ENCODE measurements at places on chromosomes 3 and 15.
A peak's percentile ranks its signal among the peaks of the same experiment; 100 is the strongest.

GRCh38 chr3:99834211-99834957 lies 16.7 kb downstream of the CMSS1 start:
- DNase-seq = no peak

DNA sequence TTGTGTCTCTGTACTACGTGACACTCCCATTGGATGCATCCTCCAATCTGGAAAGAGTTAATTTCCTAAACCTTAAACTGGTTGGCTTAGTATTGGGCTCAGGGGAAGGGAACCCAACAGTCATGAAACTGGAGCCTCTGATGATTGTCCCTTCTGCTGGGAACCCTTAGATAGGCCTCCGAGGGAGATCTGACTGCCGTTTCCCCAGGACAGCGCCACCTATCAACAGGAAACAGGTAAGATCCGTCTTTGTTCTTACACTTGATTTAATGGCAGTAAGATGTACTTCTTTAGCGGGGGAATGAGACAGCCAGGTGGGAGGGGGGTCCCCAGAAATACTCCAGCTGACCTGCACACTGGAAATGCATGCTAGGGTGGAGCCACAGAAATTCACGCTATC lies 1749.6 kb downstream of the SI start:
- no peak for DNase-seq

DNA sequence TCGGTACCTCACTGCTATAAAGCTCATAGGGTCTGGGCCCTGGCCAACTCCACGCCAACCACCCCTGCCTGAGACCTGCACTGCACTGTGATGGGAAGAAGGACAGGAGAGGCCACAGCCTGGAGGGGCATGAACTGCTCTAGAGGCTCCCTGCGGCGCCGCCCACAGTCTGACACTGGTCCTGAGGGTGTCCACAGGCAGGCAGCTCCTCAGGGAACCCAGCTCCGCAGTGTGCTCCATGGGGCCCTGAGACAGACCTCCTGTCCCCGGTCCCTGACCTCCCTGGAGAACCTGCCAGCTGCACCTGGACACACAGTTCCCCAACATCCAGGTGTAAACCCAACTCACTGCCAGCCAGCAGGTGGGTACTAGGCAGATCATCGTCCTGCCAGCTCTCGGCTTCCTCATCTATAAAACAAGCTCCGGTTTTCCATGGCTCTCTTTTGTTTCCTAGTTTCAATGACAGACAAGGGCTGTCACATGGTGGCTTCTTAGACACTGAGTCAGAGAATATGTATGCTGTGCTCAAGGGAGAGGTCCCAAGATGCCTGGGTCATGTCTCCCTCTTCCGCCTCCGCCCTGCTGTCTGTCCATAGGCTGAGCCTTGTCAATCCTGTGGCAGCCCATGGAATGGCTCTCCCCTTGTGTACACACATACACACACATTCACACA lies 5.1 kb upstream of the HAPLN3 start:
- DNase-seq = no peak

GRCh38 chr3:33579840-33580239 lies 138.2 kb downstream of the CLASP2 start:
- no peak for DNase-seq

GRCh38 chr3:165783383-165783782 lies 53.8 kb downstream of the BCHE start:
- DNase-seq = no peak

DNA sequence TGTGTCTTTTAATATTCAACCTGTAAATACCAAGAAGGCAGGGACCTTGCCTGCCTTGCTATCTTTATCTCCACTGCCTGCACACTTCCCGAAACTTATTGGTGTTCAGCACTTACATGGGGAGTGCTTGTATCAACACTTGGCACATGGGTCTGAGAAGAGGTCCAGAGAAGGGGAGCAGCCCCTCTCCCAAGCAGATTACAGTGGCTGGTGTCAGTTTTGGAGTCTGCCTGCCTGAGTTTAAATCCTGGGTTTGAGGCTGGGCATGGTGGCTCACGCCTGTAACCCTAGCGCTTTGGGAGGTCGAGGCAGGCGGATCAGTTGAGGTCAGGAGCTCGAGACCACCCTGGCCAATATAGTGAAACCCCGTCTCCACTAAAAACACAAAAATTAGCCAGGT lies 20.3 kb downstream of the MESD start:
- no peak for DNase-seq

GRCh38 chr3:79653266-79653830 lies 114.5 kb downstream of the ROBO1 start:
- no peak for DNase-seq

DNA sequence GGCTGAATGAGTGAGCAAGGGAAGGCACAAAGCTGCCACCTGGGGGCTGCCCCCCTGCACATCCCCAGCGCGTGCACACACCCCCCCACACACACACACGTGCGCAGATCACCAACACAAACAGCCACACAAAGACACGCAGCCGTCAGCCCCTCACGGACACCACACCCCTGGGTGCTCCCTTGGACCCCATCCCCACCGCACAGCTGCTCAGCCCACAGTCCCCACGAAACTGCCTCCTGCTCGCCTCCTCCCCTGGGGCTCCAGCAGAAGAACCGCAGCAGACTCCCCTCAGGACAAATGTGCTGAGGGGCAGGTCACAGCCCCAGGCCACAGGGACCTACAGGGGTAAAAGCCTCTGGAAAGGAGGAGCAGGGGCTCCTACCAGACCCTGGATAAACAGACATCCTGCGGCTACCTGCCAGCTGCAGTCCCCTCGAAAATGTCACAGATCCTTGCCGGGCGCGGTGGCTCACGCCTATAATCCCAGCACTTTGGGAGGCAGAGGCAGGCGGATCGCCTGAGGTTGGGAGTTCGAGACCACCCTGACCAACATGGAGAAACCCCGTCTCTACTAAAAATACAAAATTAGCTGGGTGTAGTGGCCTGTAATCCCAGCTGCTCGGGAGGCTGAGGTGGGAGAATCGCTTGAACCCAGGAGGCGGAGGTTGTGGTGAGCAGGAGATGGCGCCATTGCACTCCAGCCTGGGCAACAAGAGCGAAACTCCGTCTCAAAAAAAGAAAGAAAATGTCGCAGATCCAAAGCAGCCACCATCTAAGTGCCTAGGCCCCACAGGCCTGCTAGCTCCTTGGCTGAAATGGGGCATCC lies 6.5 kb downstream of the TWF2 start:
- no peak for DNase-seq

DNA sequence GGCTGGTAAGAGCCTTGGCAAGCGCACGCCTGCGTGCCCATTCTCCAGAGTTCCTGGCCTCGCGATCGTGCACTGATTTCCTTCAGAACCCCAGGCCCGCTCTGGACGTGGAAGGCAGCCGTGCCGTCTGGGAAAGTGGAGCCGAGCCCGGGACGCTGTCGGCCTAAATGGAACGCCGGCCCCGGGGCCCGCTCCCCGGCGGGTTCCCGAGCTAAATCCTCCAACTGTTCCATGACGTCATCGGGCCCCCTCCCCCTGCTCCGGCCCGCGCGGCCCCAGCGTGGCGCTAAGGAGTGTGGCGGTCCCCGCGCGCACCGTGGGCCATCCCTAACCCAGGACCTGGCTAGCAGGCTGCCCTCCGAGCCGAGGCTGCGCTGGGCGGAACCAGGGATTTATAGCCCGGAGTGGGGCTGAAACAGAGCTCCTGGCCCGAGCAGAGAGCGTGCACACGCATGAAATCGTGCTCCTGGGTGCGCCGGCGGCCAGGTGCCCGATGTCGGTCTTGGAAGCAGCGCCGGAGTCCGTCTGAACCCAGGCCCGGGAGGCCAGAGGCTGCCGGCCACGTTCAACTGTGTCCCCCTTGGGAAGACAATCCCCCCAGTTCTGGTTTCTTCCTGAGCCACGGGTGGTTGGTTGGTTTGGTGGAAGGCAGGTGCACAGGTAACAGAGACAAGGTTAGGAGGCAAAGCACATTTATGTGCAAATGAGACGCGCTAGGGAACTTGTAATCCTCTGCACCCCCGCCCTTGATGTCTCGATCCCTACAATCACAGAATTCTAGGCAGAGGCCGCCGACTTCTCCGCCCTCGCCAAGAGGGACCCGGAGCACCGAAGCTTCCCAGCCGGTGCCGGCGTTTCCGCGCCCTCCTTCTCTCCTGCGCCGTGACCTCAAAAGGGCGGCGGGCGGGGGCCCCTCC lies 84.9 kb upstream of the ETV5 start:
- peak; percentile 19 for DNase-seq

- no peak for DNase-seq
These were observed 202.6 kb downstream of the KLHL25 start for GRCh38 chr15:85592148-85592547.

DNA sequence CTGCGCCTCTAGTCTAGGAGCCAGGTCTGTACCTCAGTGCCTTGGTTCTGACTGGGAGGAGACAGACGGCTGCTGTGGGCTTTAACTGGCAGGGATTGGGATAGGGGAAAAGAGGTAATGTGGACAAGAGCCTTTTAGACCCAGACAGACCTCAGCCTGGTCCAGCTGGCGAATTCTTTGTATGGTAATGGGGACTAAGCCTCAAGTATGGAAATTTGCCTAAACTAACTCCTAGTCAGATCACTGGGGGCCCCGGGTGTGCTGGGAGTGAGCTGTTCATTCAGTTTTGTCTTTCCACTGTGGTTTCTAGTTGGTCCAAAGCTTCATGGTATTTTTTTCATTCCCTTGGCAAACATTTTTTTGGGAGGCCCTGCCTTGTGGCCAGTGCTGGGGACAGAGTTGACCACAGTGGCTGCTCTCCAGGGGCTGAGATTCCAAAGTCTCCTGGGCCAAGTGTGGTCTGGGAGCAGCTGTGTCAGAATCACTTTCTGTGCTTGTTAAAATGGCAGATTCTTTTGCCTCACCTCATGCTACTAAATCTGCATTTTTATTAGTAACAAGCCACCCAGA lies 261.4 kb upstream of the C2CD4B start:
- no peak for DNase-seq

DNA sequence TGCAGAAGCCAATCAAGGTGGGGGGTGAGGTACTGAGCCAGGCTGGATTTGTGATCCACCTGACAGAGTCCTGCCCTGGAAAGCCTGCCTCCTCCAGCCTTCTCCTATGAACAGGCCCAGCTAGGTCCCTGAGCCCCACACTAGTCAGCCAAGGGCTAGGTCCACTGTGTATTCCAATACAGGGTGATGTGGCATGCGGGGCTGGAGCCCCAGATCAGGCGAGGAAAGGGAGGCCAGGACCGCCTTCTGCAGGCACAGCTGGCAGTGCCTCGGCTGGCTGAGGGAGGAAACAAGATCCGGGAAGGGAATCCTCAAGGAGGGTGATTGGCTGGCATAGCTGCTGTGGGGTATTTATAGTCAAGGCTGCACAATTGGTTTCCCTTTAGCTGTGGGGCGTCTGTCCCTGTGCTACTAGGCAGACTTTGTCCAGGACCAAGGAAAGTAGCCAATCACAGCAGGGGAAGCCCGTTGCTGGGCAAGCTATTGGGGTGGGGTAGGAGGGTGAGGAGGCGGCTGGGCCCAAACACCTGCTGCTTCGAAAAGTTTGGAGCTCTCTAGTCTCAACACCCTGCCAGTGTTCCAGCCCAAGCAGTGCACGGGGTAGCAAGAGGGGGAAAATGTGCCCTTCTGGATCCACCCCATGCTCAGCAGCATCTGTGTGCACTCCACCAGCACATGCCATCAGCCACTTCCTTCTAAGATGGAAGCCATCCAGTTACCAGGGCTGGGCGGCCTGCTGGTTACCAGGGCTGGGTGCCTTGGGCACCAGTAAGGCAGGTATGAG lies 5.9 kb downstream of the KY start:
- DNase-seq = no peak

Data from germinal center (tissue), 1 donor.